ENCODE measurements at places on chromosomes 12 and 14. TPM values are rescaled to one million over a fixed set of nuclear protein-coding genes. Genes with fewer than 3 reads are reported as not detected.
A peak's percentile ranks its signal among the peaks of the same experiment; 100 is the strongest.

- no peaks in the 10 kb centered on the region for H3K27me3 ChIP-seq
- H3K27ac ChIP-seq = no peak overlapping the region
- H3K36me3 ChIP-seq = no peaks in the 10 kb centered on the region
- no peak overlapping the region for H3K4me3 ChIP-seq
Measured at GRCh38 chr12:81797100-81797499, 38.0 kb upstream of the PPFIA2 start.

Gene MMP19
- 2.2 TPM for polyA plus RNA-seq

GRCh38 chr12:93315385-93315906, 62.3 kb upstream of the NUDT4 start:
- no peak overlapping the region for H3K27ac ChIP-seq
- no peaks in the 10 kb centered on the region for H3K4me1 ChIP-seq
- H3K27me3 ChIP-seq = no peaks in the 10 kb centered on the region
- no peak for DNase-seq
- H3K4me3 ChIP-seq = no peak overlapping the region

Gene BATF
- not detected for polyA plus RNA-seq

DNA sequence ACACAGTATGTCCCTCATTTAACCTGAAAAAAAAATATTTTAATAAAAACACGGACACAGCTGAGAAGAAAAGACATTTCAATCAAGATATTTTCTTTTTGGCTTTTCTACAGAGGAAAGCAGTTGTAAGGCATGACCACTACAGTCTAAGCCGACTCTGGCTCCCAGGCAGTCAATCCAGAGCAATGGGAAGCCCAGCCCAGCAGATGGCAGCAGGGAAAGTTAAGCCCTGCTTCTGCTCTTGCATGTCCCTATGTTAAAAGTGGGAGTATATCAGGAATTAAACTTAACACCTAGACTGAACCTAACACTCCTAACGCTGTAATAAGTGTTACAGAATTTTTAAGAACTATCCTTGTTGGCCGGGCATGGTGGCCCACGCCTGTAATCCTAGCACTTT, 19.5 kb upstream of the HAL start:
- H3K27me3 ChIP-seq = no peaks in the 10 kb centered on the region
- H3K4me1 ChIP-seq = no peaks in the 10 kb centered on the region

DNA sequence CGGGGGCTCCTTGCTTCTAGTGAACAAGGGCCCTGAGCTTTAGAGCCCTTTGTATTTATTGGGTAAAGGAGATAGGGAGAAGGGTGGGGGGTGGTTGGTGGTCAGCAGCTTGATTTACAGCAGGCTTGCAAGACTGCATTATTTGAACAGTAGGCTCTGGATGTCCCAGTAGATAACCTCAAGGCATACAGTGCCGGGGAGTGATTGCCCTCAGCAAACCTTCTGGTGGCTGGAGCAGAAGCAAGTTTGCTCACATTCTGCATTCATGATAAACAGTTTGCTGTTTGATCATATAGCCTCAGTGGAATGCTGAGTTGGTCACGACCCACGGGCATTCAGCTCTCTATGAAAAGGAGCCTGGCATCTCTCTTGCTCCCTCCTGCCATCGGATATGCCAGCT, 16.5 kb upstream of the MAPKAPK5 start:
- no peak for DNase-seq
- no peaks in the 10 kb centered on the region for H3K27me3 ChIP-seq
- H3K36me3 ChIP-seq = no peaks in the 10 kb centered on the region
- H3K4me1 ChIP-seq = no peaks in the 10 kb centered on the region
- H3K27ac ChIP-seq = no peak overlapping the region

Gene ZDHHC22
- not detected for polyA plus RNA-seq

Gene ZFYVE21
- 147 TPM for polyA plus RNA-seq

DNA sequence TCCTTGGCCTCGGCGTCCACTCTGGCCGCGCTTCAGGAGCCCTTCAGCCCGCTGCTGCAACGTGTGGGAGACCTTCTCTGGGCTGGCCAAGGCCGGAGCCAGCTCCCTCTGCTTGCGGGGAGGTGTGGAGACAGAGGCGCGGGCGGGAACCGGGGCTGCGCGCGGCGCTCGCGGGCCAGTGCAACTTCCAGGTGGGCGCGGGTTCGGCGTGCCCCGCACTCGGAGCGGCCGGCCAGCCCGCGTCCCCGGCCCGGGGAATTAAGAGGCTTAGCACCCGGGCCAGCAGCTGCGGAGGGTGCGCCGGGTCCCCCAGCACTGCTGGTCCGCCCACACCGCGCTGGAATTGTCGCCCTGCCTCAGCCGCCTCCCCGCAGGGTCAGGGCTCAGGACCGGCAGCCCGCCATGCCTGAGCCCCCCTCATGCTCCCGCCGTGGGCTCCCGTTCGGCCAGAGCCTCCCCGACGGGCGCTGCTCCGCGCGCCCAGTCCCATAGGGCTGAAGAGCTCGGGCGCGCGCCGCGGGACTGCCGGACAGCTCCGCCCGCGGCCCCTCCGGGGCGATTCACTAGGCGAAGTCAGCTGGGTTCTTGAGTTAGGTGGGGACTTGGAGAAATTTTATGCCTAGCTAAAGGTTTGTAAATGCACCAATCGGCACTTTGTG, 673.9 kb downstream of the SLC16A7 start:
- H3K27ac ChIP-seq = no peak overlapping the region
- DNase-seq = no peak
- H3K27me3 ChIP-seq = no peaks in the 10 kb centered on the region

- H3K27ac ChIP-seq = no peak overlapping the region
- H3K4me1 ChIP-seq = no peaks in the 10 kb centered on the region
- H3K4me3 ChIP-seq = no peak overlapping the region
- H3K27me3 ChIP-seq = no peaks in the 10 kb centered on the region
- DNase-seq = no peak
- H3K36me3 ChIP-seq = no peaks in the 10 kb centered on the region
Measured at GRCh38 chr12:28859551-28859950, 289.5 kb upstream of the FAR2 start.

Gene ACACB
- 2.1 TPM for polyA plus RNA-seq

DNA sequence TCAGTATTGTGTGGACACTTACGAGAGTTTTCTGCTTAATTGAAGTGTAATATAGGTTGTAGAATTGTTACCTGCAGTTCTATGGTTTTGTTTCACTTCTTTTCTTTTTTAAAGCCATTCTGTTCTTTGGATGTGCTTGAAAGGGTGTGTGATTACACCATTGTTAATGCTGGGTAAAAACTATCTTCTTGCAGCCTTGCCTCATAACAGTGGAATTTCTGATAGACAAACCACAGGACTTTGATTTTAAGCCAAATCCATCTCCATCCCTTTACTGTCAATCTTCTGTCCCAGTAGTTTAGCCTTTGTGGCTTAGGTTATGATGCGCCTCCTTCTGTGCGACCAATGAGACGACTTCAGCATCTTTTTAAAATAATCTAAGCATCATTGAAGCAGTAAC, 182.3 kb downstream of the PELI2 start:
- H3K4me3 ChIP-seq = no peak overlapping the region
- no peaks in the 10 kb centered on the region for H3K4me1 ChIP-seq
- no peak for DNase-seq
- H3K36me3 ChIP-seq = no peaks in the 10 kb centered on the region
- H3K27ac ChIP-seq = no peak overlapping the region

- DNase-seq = no peak
- no peak overlapping the region for H3K27ac ChIP-seq
- H3K4me1 ChIP-seq = peaks cover 10% of the 10 kb centered on the region
- no peak overlapping the region for H3K4me3 ChIP-seq
- no peaks in the 10 kb centered on the region for H3K36me3 ChIP-seq
- no peaks in the 10 kb centered on the region for H3K27me3 ChIP-seq
Measured at GRCh38 chr14:102806447-102806846, 29.2 kb downstream of the TRAF3 start.

Gene FAM186B
- polyA plus RNA-seq = 0.13 TPM

- H3K4me1 ChIP-seq = no peaks in the 10 kb centered on the region
- no peaks in the 10 kb centered on the region for H3K27me3 ChIP-seq
- no peaks in the 10 kb centered on the region for H3K36me3 ChIP-seq
- DNase-seq = no peak
- H3K4me3 ChIP-seq = no peak overlapping the region
- no peak overlapping the region for H3K27ac ChIP-seq
Measured at GRCh38 chr12:30138483-30138882, 354.7 kb upstream of the TMTC1 start.

- DNase-seq = no peak
- H3K4me3 ChIP-seq = no peak overlapping the region
- peaks cover 20% of the 10 kb centered on the region for H3K4me1 ChIP-seq
- H3K27ac ChIP-seq = no peak overlapping the region
- no peaks in the 10 kb centered on the region for H3K27me3 ChIP-seq
Measured at GRCh38 chr12:18580291-18580690, 157.5 kb downstream of the PLCZ1 start.

GRCh38 chr12:86659985-86660384, 403.8 kb upstream of the MGAT4C start:
- H3K4me3 ChIP-seq = no peak overlapping the region
- H3K27ac ChIP-seq = no peak overlapping the region
- no peaks in the 10 kb centered on the region for H3K27me3 ChIP-seq
- no peak for DNase-seq
- peaks cover 19% of the 10 kb centered on the region for H3K4me1 ChIP-seq

Gene GPR84
- 0.12 TPM for polyA plus RNA-seq

GRCh38 chr12:86600664-86601231, 344.6 kb upstream of the MGAT4C start:
- H3K36me3 ChIP-seq = no peaks in the 10 kb centered on the region
- no peaks in the 10 kb centered on the region for H3K27me3 ChIP-seq
- H3K4me3 ChIP-seq = no peak overlapping the region

DNA sequence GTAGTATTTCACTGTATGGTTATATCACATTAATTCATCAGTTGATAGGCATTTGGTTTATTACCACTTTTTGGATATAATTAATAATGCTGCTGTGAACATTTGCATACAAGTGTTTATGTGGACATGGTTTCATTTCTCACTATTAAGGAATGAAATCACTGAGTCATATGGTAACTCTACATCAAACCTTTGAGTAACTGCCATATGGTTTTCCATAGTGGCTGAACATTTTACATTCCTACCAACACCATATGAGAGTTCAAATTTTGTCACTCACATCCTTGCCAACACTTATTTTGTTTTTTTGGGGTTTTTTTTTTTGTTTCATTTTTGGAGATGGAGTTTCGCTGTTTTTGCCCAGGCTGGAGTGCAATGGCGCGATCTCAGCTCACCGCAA, 30.2 kb upstream of the EAPP start:
- H3K4me1 ChIP-seq = no peaks in the 10 kb centered on the region
- no peak overlapping the region for H3K4me3 ChIP-seq
- no peak overlapping the region for H3K27ac ChIP-seq
- peaks cover 10% of the 10 kb centered on the region for H3K36me3 ChIP-seq

GRCh38 chr12:6825398-6826124, 2.6 kb upstream of the P3H3 start:
- peaks cover 12% of the 10 kb centered on the region for H3K4me1 ChIP-seq
- no peak overlapping the region for H3K27ac ChIP-seq
- peaks cover 73% of the 10 kb centered on the region for H3K27me3 ChIP-seq
- peak; percentile 40 for DNase-seq
- no peak overlapping the region for H3K4me3 ChIP-seq

Gene BBS10
- 4.9 TPM for polyA plus RNA-seq

DNA sequence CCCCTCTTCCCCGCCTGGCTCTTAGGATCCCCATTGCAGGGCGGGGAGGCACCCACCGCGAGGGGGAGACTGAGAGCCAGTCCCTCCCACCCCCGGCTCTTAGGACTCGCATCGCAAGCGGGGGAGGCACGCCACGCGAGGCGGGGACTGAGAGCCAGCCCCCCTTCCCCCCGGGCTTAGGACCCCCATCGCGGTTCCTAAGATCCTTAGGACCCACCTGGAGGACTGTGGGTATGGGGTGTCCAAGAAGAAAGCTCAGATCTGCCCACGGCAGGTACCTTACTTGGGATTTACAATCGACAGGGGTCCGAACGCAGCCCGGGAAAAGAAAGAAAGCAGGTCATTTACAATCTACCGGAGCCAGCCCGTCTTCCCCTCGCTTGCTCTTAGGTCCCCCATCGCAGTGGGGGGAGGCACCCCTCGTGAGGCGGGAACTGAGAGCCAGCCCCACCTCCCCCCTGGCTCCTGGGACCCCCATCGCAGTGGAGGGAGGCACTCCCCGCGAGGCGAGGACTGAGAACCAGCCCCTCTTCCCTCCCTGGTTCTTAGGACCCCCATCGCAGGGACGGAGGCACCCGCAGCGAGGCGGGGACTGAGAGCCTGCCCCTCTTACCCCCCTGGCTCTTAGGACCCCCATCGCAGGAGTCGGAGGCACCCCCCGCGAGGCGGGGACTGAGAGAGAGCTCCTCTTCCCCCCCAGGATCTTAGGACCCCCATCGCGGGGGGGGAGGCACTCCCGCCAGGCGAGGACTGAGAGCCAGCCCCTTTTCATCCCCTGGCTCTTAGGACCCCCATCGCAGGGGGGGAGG, 43.7 kb downstream of the DDX11 start:
- H3K4me1 ChIP-seq = peaks cover 4% of the 10 kb centered on the region
- no peaks in the 10 kb centered on the region for H3K36me3 ChIP-seq
- H3K27me3 ChIP-seq = peaks cover 30% of the 10 kb centered on the region
- H3K4me3 ChIP-seq = peak overlapping the region; percentile 48

DNA sequence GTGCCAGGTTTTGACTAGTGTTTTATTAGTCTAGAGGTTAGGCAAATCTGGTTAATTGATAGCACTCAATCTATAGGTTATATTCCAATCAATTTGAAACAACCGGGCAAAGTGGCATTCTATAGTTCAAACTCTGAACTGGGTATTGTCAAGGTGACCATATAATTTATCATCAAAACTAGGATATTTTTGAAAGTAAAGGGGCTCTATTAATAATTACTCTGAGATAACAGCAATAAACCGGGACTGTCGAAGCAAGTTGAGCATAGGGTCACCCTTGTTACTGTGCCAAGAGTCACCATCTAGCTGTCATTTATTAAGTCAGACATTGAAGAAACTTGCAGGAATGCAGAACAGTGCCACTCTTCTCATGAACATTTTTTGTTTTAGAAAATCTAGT, 321.2 kb downstream of the RAD51B start:
- no peak overlapping the region for H3K4me3 ChIP-seq
- no peaks in the 10 kb centered on the region for H3K36me3 ChIP-seq
- DNase-seq = no peak

DNA sequence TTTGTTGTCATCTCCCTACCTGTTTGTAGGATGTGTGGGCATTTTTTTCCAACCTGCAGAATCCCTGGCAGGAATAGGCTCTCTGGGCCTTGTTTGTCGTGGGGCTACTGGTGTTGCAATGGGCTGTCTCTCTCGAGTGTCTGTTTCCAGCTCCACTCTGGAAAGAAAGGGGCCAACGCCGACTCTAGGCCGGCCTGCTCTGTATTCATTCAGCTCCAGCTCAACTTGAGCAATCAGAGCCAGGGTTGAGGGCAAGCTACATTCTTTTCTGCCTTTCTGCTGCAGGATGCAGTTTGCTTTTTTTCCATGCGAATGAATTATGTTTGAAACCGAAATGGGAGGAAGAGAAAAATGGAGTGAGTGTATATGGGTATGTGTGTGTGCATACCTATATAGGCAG, 2.3 kb downstream of the JDP2 start:
- no peak overlapping the region for H3K27ac ChIP-seq
- peaks cover 7% of the 10 kb centered on the region for H3K36me3 ChIP-seq
- no peak for DNase-seq
- peak overlapping the region; percentile 6 for H3K4me3 ChIP-seq
- peaks cover 20% of the 10 kb centered on the region for H3K4me1 ChIP-seq

DNA sequence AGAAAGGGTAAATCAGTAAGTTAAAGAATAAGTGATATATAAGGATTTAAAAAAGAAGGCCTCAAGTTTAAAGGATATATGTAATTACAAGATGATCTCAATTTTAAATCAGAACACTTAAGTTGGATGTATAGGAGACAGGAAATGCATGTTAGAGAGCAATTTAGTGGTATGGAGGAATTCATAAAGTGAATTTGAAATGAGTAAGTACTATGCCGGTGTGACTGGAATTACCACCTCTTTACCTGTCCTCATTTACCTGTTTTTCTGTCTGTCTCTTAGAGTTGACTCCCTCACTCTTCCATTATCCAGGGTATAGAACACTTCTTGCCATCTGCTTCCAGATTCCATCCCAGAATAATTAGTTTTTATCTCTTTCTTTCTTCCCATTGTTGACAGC, 73.5 kb downstream of the PLEKHA5 start:
- no peak for DNase-seq
- no peaks in the 10 kb centered on the region for H3K36me3 ChIP-seq
- no peak overlapping the region for H3K4me3 ChIP-seq
- no peaks in the 10 kb centered on the region for H3K27me3 ChIP-seq
